ENCODE measurements at places on chromosomes 2 and 18.

GRCh38 chr2:7811073-7811472 is 870.8 kb upstream of the ID2 start:
- DNase-seq = no peak

GRCh38 chr2:98805412-98806171 is 74.7 kb upstream of the MGAT4A start:
- DNase-seq = no peak

- no peak for DNase-seq
These were observed 13.3 kb upstream of the POLE4 start for GRCh38 chr2:74944987-74945787.

DNA sequence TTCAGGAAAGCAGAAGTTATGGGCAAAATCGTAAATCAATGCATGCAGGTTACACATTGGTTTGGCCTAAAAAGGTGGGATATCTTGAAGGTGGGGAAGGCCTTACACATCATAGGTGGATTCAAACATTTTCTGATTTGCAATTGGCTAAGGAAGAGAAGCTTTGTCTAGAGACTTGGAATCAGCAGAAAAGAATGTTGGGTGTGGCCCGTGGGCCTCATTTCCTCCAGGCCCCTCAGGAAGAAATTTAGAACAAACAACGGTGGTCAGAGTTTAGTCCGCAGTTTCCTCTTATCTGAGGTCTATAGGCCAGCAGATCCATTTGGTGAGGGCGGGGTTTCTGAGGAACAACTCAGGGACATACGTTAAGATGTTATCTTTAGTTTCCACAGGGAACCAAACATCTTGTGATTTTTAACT is 50.9 kb upstream of the AFF3 start:
- no peak for DNase-seq

DNA sequence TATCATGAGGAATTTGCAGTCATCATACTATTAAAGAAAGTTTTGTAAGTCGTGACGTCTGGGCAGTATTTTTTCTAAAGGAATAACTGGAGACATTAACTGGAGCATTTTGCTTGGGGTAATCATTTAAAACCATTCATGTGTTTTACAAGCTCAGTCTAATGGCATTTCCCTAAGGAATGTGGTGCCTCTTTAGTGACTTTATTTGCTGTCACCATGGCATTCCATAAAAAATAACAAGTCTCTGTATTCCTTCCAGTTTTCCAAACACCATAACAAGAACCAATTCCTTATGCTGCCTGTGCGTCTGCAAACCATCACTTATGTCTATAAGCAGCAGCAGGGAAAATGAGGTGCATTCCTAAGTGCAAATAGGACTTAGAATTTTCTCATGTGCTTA is 82.8 kb downstream of the EPB41L3 start:
- no peak for DNase-seq

- no peak for DNase-seq
These were observed 177.7 kb upstream of the ZC3H15 start for GRCh38 chr2:186308347-186308746.

- no peak for DNase-seq
These were observed 149.3 kb downstream of the FAM124B start for GRCh38 chr2:224252631-224253030.

DNA sequence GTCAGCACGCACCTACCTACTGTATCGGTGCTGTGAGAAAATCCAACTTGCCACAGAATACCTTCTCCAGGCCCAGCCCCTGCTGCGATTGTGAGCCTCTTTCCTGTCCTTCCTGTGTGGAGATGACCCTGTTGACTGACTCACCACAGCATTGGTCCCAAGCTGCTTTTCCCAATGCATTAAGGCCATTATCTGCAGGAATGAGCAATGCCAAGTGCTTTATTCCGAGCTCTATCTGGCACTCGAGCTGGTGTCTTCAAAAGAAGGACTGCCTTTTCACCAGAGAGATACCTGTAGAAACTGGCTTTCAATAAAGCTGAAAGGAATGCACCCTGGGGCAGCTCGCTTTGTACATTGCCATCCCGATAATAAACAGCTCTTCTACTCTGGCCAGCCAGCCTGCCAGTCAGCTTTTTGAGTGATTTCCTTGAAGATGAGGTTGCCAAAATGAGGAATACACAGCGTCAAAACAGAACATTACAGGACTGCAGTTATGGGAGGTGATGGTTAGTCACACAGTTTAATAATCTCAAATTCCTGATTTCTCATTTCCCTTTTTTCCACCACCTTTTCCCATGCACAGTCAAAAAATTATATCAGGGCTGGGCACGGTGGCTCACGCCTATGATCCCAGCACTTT is 8.3 kb upstream of the RNF103 start:
- no peak for DNase-seq

- DNase-seq = no peak
These were observed 153.2 kb upstream of the MYO3B start for GRCh38 chr2:170024721-170025120.

- DNase-seq = no peak
These were observed 112.8 kb upstream of the MAP4K3 start for GRCh38 chr2:39549718-39550464.

DNA sequence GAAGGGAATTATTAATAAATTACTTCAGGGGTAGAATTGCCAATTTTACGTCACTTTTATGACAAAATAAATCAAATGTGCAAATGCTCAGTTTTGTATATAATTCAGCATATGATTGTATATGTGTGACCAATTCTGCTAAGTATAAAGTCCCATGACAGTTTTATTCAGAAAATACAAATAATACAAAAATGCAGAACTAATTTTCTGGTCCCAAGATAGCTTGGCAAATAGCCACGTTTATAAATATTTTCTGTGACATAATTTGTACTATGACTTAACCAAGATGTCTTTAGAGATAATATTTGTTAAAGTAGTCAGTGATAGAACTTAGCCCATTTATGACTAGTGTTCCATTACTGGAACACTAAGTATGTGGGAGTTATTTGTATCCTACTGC is 24.2 kb upstream of the CAB39 start:
- DNase-seq = no peak

DNA sequence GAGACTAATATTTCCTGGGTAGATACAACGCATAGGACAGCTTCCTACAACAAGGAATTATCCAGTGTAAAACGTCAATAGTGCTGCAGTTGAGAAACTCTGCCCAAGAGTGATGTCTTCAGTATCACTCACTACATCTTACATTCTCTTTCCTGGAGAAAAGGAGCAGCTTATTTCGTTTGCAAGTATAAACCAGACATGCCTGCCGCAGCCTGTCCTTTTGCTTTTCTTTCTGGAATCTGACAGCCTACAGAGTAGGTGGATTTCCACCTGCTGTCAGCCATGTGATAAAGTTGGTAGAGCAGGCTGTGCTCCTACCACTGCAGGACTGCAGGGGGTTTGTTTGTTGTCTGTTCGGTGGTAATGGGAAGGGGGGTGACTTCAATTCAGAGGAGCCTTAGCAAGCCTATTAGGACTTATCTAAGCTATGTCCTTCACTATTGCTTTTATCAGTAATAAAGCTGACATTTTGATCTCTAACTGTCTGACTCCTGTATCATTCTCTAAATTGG is 439.1 kb downstream of the GRB14 start:
- DNase-seq = no peak

- DNase-seq = no peak
These were observed 58.8 kb downstream of the ST6GAL2 start for GRCh38 chr2:106827158-106827557.

DNA sequence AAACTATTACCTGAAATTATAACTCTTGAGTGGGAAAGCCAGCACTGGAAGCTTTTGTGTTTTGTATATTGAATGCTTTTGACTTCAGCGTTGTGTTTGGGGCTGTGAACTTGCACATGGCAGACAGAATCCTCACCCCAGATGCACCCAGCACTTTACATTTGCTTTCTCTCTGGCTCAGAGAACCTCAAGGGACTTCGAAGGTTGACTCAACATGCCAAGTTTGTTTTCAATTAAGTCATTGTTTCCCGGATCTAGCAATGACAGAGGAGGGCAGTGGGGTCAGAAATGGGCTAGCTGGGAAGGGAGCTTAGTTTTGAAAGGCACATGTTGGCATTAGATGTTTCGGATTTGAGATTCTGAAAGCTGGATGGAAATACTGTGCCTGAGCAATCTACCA is 22.4 kb downstream of the TET3 start:
- DNase-seq = no peak

DNA sequence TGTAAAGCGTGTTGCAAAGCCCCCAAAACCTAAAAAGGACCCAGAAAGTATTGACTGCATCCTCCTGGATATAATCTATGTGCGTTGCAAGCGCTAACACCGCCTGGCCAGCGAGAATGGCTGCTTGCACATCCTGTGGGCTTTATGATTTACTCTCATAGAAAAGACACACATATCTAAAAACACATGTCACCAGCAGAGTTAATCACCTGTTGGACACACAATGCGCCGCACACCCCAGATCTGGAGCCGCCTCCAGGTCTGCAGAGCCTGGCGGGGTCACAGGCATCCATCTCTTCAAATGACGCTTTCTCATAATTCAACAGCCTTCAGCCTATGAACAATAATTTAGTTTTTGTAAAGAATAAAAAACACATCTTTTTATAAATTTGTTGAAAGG is 186.5 kb downstream of the RTP5 start:
- no peak for DNase-seq

DNA sequence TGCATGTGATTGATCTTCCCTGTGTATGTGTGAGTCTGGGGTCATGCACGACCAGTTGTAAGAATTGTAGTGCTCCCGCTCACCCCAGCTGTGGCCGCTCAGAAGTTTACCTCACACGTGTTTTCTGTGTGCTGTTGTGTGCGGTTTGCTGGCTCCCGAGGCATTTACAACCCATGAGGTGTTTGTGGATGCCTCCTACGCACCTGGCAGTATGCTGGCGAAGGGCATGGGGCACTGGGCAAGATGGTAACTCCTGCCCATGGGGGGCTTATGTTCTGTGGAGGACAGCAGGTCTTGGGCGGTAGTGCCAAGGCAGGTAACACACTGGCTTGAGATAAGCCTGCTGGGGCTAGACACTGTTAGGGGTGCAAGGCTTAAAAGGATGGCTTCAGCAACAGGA is 102.6 kb upstream of the HS6ST1 start:
- DNase-seq = no peak

DNA sequence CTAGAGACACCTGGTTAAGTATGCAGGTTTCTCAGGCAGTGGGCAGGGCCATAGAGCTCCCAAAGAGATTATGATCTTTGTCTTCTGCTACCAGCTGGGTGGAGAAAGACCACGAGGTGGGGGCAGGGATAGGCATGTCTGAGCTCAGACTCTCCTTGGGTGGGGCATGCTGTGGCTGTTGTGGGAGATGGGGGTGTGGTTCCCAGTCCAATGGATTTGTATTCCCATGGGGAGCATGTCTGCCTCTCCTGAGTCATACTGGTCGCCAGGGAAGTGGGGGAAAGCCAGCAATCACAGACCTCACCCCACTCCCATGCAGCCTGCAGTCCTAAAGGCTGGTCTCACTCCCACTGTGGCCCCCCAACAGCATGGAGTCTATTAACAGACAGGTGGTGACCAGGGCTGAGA is 31.4 kb upstream of the RHOB start:
- DNase-seq = no peak

- DNase-seq = no peak
These were observed 43.7 kb upstream of the SNED1 start for GRCh38 chr2:240954436-240955305.

GRCh38 chr18:50819027-50819727 is 639 bp downstream of the MRO start:
- no peak for DNase-seq

GRCh38 chr2:68828887-68829708 is 42.1 kb downstream of the BMP10 start:
- DNase-seq = peak; percentile 83

DNA sequence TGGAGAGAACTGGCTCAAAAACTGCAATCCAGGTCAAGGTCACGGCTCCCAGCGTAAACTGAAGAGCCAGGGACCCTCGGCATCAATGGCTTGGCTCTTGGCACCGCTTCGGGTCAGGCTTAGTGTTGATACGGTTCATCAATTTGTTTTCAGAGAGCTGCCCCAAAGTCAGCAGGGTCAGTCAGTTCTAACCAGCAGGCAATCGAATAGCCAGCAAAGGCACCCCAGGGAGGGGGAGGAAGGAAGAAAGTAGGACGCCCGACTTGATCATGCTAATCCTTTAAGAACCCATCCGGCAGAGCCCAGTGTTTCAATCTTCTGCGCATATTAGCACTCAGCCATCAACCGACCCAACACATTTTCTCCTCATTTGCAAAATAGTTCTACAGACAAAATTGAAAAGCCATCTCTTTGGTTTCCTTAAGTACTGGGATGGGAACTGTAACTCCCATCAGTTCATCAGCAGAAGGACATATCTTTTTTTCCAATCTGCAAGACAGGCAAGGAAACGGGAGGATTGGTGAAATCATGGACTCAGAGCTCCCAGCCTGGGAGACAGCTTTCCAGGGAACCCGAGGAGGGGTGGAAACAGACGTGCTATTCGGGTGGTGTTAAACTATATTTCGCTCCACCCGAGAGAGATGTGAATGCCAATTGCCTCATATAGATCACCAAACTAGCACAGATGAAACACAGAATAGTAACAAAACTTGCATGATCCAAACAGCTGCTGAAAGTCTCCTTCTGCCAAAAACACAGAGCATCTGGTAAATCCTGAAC is 40.7 kb upstream of the CABLES1 start:
- no peak for DNase-seq

GRCh38 chr2:230905448-230906421 is 19.3 kb downstream of the GPR55 start:
- DNase-seq = peak; percentile 55

- no peak for DNase-seq
These were observed 328.8 kb upstream of the SLC14A2 start for GRCh38 chr18:45286431-45286830.

- no peak for DNase-seq
These were observed at the start of gene PTH2R for GRCh38 chr2:208406474-208407451. Gene PTH2R, plus strand, starts transcription at chr2:208406792. Its CDS starts 252 bp downstream, at chr2:208407044.

- no peak for DNase-seq
These were observed 66.0 kb upstream of the CCDC85A start for GRCh38 chr2:56117764-56118163.

GRCh38 chr2:46493241-46493970 is 14.0 kb downstream of the TMEM247 start:
- DNase-seq = no peak

GRCh38 chr18:48106498-48106897 is 176.0 kb upstream of the SMAD2 start:
- no peak for DNase-seq

DNA sequence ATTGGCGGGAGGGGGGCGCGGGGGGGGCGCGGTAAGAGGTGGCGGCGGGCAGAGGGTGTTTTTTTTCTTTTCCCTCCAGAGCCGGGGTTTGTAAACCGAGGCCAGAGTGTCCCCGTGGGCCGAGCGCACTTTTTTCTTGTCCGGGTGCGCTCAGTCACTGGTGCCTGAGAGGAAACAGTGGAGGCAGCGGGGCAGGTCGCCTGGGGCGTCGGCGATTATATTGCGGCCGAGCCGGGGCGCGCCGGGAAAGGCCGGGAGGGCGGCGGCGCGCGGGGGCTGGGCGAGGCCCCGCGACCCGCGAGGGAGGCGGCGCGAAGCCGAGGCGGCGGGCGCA is 275 bp downstream of the HOXD8 start:
- DNase-seq = no peak

DNA sequence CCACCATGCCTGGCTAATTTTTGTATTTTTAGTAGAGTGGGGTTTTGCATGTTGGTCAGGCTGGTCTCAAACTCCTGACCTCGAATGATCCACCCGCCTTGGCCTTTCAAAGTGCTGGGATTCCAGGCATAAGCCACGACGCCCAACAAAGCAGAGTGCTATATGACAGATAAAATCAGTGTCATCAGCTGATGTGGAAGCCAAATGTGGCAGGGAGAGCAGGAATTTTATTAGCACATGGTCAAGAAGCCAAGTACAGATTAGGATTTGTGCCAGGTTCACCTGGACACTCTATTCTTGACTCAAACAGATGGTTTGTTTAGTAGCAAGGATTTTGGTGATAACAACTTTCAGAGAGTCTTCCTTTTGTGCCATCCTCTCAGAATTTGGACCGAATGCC is 62.7 kb downstream of the LCLAT1 start:
- DNase-seq = no peak
